ENCODE measurements at places on chromosomes 16 and 17. TPM values are rescaled to one million over a fixed set of nuclear protein-coding genes. Genes with fewer than 3 reads are reported as not detected.

Gene OTOP3
- total RNA-seq = not detected

Gene FOXK2
- total RNA-seq = 65.3 TPM

Gene CES3
- total RNA-seq = 0.55 TPM

Gene NAGS
- 0.80 TPM for total RNA-seq

Gene POLR2C
- total RNA-seq = 42.9 TPM

Gene ABI3
- 12.5 TPM for total RNA-seq

Gene ZKSCAN2
- 4.2 TPM for total RNA-seq

Gene LGALS9B
- total RNA-seq = not detected

GRCh38 chr16:27284865-27285675, 16.5 kb upstream of the NSMCE1 start:
- no peak for DNase-seq

- DNase-seq = no peak
Measured at GRCh38 chr17:4715063-4715744, 4.8 kb downstream of the ARRB2 start.

GRCh38 chr16:1037394-1038257, 34.9 kb upstream of the SSTR5 start:
- no peak for DNase-seq

DNA sequence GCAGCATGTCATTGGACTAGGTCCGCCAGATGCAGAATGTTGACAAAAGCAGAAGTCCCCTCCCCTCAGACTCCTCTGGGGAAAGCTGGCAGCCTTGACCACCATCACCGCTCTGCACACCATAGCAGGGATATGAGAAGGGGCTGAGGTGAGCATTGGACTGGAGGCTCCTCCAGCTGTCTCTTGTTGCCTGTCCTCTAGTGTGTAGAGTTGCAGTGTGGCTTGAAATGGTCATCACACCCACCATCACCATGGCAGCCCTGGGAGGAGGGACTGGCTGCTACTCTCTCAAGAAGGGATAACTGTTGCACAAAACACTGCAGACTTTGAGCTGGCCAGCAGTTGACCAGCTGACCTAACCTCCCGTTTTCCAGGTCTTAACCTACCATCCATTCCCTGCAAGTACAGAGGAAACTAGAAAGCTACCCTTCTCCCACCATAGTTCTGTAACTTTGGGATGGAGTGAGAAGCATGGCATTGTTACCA, 38.3 kb downstream of the HLF start:
- no peak for DNase-seq

GRCh38 chr17:29802246-29802645, 127.8 kb downstream of the SSH2 start:
- no peak for DNase-seq

GRCh38 chr17:2935632-2936031, 127.8 kb downstream of the OR1D5 start:
- no peak for DNase-seq

DNA sequence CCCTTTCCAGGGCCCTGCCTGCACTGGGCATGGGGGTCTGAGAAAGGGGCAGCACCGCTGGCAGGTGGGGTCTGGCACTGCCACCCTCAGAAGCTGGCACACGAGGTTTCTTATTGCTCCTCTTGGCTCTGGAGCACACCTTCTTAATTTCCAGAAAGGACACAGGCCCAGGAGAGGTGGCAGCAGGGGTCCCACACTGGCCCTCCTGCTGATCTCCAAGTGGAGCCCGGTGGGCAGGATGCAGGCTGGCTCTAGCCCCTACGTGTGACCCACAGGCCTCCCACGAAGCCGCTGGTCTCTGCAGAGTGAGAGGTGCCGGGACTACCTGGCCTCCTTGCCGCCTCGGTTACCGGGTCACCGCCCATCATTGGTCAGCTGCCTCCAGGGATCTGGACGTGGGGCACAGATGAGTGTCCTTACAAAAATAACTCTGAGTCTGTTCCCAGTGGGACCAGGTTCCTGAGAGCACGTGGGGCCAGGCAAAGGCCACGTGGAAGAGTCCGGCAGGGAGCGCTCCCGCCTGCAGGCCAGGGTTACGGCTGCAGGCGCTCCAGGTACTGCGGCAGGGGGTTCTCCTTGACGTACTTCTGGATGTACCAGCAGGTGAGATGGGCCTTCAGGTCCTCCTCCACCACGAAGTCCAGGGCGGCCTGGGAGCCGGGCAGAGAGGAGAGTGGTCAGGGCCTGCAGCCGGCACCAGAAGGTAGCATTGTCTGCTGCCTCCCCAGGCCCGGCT, 10.3 kb downstream of the NATD1 start:
- no peak for DNase-seq

GRCh38 chr16:67942200-67942509, 1.8 kb downstream of the LCAT start:
- DNase-seq = no peak

DNA sequence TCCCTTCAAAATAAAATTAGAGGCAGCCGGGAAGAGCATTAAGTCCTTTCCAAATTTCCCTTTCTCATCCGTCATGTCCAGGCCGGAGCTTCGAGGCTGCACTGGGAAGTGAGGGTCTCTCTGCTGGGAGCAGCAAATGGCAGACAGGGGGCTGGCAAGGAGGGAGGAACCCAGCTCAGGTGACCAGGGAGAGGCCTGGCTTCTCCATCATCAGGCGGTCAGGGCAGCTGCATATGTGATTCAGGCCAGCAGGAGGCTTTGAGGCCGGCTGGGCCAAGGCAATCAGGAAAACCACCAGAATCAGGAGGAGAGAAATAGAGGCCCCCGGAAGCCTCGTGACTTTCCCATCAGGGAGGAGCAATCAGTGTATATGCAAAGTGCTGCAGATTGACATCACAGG, 85.0 kb upstream of the RPL38 start:
- peak; percentile 59 for DNase-seq

- DNase-seq = no peak
Measured at GRCh38 chr17:48392857-48393256, 37.2 kb downstream of the SKAP1 start.

DNA sequence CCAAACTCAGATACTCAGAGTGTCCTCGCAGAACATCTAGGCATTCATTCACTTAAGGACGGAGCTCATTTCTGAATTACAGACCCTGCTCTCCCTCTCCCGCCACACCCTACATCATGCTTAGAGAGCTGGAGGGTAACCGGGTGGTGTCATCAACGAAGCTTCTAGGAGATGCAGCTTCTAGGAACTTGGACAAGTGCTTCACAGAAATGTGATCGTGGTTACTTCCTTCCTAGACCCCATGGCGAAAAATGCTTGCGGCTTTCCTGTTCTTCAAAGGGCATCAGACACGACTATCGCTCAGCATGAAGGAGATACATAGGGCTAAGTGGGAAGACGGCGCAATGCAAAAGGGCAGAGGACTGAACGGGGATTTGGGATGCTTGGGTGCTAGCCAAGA, 126.8 kb downstream of the ZFHX3 start:
- no peak for DNase-seq

DNA sequence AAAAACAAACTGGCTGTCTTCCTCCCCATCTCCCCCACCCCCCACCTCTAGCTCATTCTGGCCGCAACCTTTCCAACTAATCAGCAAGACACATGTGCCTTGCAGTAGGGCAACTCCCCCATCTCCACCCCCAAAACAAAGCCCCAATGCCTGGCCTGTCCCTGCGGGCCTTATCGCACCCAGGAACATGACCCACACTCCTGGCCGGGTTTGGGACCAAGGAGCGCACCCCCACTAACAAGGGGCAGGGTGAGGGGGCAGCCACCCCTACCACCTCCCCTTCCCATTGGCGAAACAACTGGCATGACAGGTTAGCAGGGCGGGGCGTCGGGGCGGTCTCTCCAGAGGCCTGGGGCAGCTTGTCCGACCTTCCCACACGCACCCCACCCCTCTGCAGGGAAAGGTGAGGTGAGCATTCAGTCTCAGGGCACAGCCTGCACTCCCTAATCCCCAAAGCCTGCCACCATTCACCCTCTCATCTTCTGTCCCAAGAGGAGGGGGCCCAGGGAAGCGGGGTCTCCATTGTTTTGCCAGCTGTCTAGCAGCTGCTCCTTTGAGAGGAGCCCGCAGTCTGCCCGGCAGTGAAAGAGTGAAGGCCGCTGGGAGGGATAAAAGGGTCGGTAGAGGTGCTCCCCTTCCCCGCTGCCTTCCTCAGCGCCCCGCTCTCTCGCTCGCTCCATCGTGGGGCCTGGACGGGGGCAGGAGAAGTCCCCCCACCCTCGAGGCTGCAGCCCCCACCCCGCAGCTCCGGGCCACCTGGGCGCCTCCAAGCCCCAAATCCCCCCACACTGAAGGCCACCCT, 765 bp downstream of the MYO18A start:
- DNase-seq = no peak

DNA sequence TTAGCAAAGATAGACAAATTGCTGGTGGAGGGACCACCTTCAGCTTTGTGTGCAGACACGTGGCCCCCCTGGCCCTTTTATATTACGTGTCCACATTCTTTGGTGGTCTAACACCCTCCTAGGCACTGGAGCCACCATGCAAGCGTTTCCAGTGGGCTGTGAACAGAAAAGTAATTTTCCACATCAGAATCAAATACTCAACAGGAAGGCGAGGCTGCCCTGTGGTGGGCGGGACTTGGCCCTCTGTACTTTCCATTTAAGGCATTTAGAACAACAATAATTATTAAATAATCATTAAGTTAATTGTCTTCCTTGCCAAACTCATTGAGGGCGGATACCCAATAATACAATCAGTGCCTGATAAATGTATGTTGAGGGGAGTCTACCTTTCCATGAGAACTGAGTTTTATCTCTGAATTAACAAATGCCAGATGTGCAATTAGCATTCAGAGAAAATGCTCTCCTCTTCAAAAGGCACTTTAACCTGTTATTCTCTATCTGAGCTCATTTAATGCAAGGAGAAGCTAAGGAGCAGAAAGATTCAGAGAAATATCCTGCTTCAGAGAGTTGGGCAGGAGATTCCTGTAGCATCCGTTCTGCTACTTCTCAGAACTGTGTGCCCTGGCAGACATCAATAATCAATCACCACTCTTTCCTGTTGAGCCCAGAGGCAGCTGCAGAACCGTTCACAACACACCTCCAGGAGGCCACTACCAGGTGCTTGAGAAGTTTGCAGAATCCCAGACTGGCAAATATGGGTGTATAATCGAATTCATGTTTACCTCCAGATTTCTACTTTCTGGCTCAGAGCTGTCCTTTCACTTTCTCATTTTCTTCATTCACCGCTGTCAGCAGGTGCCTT, 109.4 kb downstream of the CMIP start:
- DNase-seq = no peak

- DNase-seq = no peak
Measured at GRCh38 chr16:7849841-7850240, 517.2 kb downstream of the RBFOX1 start.

DNA sequence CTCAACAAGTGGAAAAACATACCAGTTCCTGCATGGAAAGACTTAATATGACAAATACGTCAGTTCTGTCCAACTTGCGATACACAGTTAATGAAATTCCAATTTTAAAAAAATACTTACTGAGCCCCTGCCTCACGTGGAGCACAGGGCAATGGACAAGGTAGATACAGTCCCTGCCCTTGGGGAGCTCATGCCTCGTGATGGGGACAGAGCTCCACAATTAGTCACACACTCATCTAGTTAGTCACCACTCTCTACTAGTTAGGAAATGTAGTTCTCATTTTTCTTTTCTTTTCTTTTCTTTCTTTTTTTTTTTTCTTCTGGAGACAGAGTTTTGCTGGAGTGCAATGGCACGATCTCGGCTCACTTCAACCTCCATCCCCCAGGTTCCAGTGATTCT, 74.7 kb upstream of the CDH5 start:
- DNase-seq = peak; percentile 5

GRCh38 chr16:1285669-1286512, 23.5 kb upstream of the UBE2I start:
- no peak for DNase-seq

DNA sequence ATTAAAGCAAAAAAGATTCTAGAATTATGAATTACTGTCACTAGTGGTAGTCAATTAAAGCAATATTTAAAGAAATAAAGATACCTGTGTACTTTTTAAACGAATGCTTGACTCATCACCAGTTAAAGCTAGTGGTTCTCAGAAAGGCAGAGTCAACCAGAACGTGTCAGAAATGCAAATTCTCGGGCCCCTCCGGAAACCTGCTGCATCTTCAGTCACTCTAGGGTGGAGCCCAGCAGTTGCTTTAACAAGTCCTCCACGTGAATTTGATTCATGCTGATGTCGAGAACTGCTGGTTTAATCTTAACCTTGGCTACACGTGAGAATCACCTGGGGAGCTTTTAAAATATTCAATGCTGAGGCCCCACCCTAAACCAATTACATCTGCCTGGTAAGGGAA, 169.8 kb upstream of the SDK2 start:
- DNase-seq = peak; percentile 28

DNA sequence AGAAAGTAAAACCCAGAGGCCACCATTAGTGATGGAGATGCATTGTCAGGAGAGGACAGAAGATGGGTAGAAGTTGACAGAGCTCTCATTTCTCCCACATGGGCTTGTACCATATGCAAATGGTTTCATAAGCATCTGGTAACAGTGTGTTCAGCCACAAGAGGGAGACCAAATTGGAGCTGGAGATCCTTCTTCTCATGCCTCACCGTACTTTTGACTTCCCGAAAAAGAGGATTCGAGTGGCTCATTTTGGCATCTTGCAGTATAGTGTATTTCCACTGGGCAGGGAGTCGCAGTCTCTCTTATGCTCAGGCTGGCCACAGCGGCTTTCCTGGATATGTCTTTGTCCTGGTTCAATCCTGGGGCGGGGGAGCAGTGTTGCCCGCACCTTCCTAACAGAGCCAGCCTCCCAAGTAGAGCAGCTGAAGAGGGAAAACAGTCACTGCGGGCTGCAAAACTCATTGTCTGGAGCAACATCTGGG, 23.8 kb downstream of the TBC1D3B start:
- no peak for DNase-seq

DNA sequence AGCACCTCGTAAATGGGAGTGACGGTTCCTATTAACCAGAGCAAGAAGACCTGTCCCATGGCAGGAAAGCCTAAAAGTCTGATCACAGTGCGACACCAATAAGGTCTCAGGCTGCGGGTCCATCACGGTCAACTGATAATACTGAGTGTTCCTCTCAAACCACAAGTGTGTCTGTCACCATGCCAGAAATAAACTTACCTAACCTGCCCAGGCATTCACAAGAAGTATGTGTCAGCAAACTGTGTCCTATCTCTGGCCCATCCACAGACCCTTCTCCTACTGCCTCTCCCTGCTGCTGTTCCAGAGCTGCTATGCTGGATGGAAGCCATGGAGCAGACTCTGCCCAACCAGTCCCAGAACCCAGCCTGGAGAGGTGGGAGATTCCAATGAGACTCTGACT, 73.5 kb downstream of the ZNF423 start:
- no peak for DNase-seq

GRCh38 chr17:44002141-44002848, 2.1 kb upstream of the NAGS start:
- no peak for DNase-seq

DNA sequence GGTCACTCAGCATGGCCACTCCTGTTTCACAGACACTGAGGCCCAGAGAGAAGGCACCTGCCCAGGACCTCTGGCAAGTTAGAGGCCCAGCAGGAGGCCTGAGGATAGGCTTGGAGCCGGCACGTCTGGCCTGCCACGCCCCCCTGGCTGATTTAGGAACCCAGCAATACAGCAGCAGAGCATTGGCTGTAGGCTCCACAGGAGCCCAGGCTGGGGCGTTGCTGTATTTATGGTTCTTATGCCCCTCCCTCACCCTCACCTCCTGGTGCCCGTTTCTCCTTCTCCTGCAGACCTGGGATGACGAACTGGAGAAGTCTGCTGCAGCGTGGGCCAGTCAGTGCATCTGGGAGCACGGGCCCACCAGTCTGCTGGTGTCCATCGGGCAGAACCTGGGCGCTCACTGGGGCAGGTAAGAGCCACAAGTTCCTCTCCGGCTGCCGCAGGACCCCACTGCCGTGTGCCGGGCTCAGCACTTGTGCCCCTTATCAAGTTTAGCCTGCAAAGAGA, 25.8 kb downstream of the CRISPLD2 start:
- DNase-seq = no peak

GRCh38 chr17:73566905-73567782, 77.1 kb downstream of the SDK2 start:
- DNase-seq = no peak
